ENCODE measurements at places on chromosomes 2 and 18. TPM values are rescaled to one million over a fixed set of nuclear protein-coding genes. Genes with fewer than 3 reads are reported as not detected.

Gene TUBB8B
- total RNA-seq, result 1.7 TPM

Gene NCKAP5
- total RNA-seq, result 8.8 TPM

Gene LYG2
- total RNA-seq, result not detected

Gene SCYGR4
- not detected for total RNA-seq

Gene SLC14A1
- total RNA-seq, result 3.4 TPM

Gene TPGS2
- total RNA-seq, result 171 TPM

Gene DCDC2C
- total RNA-seq, result not detected

Gene RUFY4
- total RNA-seq, result not detected

Gene AUP1
- total RNA-seq, result 124 TPM

Gene SP140L
- 11.5 TPM for total RNA-seq

Gene PROKR1
- not detected for total RNA-seq

Gene ALLC
- not detected for total RNA-seq

Gene KCNIP3
- total RNA-seq, result 27.5 TPM

Gene MYL1
- total RNA-seq, result not detected

Gene RAB3GAP1
- 44.9 TPM for total RNA-seq

Gene DPP4
- total RNA-seq, result 15.5 TPM

GRCh38 chr2:38505779-38506178, 96.9 kb downstream of the HNRNPLL start:
- no peaks in the 10 kb centered on the region for H3K27me3 ChIP-seq
- H3K36me3 ChIP-seq, result no peaks in the 10 kb centered on the region
- H3K27ac ChIP-seq, result peak overlapping the region; percentile 51
- peaks cover 23% of the 10 kb centered on the region for H3K4me1 ChIP-seq
- no peak overlapping the region for H3K4me3 ChIP-seq

- H3K27me3 ChIP-seq, result no peaks in the 10 kb centered on the region
- H3K36me3 ChIP-seq, result no peaks in the 10 kb centered on the region
- H3K4me1 ChIP-seq, result no peaks in the 10 kb centered on the region
- no peak overlapping the region for H3K27ac ChIP-seq
These were observed 1464.7 kb upstream of the ZEB2 start for GRCh38 chr2:145984580-145984979.

DNA sequence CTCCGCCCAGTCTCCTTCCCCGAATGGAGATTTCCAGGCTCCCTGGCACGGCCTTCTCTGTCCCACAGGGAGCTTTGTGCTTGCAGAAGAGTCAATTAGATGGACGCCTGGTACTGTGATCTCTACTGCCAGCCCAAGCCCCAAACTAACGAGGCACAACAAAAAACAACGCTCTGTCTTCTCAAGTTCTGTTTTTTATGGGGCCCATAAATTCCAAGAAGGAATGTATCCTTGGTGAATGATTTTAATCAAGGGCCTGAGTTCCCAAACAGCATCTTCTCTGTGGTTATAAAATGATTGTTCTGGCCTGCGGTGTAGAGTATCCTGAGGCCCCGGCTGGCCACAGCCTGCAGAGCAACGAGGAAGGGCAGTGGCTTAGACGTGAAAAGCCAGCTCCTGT, 219.5 kb downstream of the CLIP4 start:
- no peaks in the 10 kb centered on the region for H3K36me3 ChIP-seq
- H3K4me1 ChIP-seq, result no peaks in the 10 kb centered on the region
- H3K27me3 ChIP-seq, result no peaks in the 10 kb centered on the region
- DNase-seq, result no peak
- no peak overlapping the region for H3K4me3 ChIP-seq

GRCh38 chr2:3470166-3470651, 49.1 kb downstream of the ADI1 start:
- no peak for DNase-seq
- H3K4me3 ChIP-seq, result no peak overlapping the region
- H3K36me3 ChIP-seq, result peaks cover 33% of the 10 kb centered on the region
- peak overlapping the region; percentile 73 for H3K27ac ChIP-seq
- no peaks in the 10 kb centered on the region for H3K27me3 ChIP-seq

DNA sequence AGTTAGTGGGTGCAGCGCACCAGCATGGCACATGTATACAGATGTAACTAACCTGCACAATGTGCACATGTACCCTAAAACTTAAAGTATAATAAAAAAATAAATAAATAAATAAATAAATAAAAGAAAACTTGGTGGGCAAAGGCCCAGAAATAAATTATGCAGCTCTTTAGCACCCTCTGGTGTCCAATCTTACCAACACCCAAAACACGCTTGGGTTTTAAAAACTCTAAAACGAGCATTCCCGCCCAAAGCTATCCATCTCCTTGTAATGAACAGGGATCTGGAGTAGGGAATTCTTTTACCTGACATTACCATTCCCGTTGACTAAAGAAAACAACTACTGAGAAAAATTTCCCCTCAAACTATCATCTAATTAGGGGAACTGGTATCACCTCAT, 2005.9 kb upstream of the CELF4 start:
- no peak for DNase-seq
- H3K27me3 ChIP-seq, result no peaks in the 10 kb centered on the region

GRCh38 chr2:237198164-237198855, 112.6 kb downstream of the COPS8 start:
- peak overlapping the region; percentile 79 for H3K27ac ChIP-seq
- no peaks in the 10 kb centered on the region for H3K27me3 ChIP-seq
- H3K4me1 ChIP-seq, result peaks cover 34% of the 10 kb centered on the region

GRCh38 chr2:219087361-219087760, 26.6 kb upstream of the IHH start:
- H3K36me3 ChIP-seq, result no peaks in the 10 kb centered on the region
- H3K4me3 ChIP-seq, result no peak overlapping the region
- no peaks in the 10 kb centered on the region for H3K27me3 ChIP-seq
- peaks cover under 1% of the 10 kb centered on the region for H3K4me1 ChIP-seq
- no peak for DNase-seq

DNA sequence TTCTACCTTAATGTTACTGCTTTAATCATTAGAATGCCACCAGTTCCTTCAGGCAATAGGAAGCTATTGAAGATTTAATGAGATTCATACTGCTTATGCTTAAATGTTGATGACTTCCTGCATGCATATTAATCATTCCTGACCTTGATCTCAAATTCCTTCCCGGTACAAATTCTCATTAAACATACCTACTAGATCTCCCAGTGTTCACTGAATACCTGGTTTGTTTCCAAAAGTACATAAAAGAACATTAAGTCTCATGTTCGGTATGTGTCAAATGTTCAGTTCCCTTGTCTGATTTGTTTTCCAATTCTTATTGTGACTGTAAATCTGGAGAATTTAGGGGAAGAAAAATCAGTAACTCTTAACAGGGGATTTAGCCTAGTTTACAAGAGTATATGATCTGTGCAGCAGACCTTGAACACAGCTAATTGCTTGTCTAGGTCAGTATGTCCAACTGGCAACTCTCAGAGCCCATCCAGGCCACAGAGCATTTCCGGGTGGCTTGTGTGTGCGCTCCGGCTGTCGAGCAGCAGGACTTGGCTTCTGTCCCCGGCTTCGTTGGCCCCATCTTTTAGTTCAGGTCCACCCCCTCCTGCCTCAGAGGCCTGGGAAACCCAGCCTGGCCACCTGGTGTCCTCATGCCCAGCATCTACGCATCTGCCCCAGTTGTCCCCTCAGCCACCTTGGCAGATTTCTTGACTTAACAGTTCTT, 13.1 kb downstream of the METAP1D start:
- H3K27me3 ChIP-seq, result no peaks in the 10 kb centered on the region
- no peaks in the 10 kb centered on the region for H3K36me3 ChIP-seq
- no peak overlapping the region for H3K4me3 ChIP-seq
- no peak for DNase-seq

GRCh38 chr2:53353135-53354114, 414.2 kb upstream of the CHAC2 start:
- H3K4me3 ChIP-seq, result no peak overlapping the region
- no peak for DNase-seq
- no peak overlapping the region for H3K27ac ChIP-seq
- H3K4me1 ChIP-seq, result no peaks in the 10 kb centered on the region
- no peaks in the 10 kb centered on the region for H3K36me3 ChIP-seq

DNA sequence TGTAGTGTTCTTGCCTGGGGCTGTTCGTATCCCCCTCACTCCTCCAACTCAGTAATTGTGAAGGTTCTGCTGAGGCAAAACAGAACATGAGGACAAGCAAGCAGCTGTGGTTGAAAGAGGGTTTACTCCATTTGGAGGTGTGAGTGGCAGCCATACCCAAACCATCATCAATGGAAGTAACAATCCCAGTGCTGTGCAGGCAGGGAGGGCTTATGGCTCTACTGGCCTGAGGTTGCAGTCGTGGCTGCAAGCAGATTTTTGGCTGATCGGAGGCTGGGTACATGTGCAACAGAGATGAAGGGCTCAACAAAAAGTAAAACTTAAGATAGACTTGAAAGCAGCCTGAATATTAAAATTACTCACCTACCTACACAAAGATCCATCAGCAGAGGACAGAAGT, 13.2 kb downstream of the SRSF7 start:
- H3K36me3 ChIP-seq, result peaks cover 10% of the 10 kb centered on the region
- no peaks in the 10 kb centered on the region for H3K27me3 ChIP-seq
- H3K27ac ChIP-seq, result peak overlapping the region; percentile 61
- no peak overlapping the region for H3K4me3 ChIP-seq

- H3K27ac ChIP-seq, result no peak overlapping the region
- no peak for DNase-seq
- no peak overlapping the region for H3K4me3 ChIP-seq
- no peaks in the 10 kb centered on the region for H3K36me3 ChIP-seq
- H3K27me3 ChIP-seq, result no peaks in the 10 kb centered on the region
These were observed 62.6 kb downstream of the ARHGEF4 start for GRCh38 chr2:130899306-130899705.

GRCh38 chr18:35182151-35182550, 58.7 kb upstream of the ZNF397 start:
- no peak overlapping the region for H3K4me3 ChIP-seq
- no peaks in the 10 kb centered on the region for H3K4me1 ChIP-seq
- DNase-seq, result no peak
- H3K36me3 ChIP-seq, result no peaks in the 10 kb centered on the region

GRCh38 chr18:55318951-55319441, 269.0 kb downstream of the TCF4 start:
- DNase-seq, result no peak
- peaks cover 65% of the 10 kb centered on the region for H3K4me1 ChIP-seq
- no peaks in the 10 kb centered on the region for H3K27me3 ChIP-seq
- peak overlapping the region; percentile 97 for H3K27ac ChIP-seq
- H3K36me3 ChIP-seq, result no peaks in the 10 kb centered on the region

DNA sequence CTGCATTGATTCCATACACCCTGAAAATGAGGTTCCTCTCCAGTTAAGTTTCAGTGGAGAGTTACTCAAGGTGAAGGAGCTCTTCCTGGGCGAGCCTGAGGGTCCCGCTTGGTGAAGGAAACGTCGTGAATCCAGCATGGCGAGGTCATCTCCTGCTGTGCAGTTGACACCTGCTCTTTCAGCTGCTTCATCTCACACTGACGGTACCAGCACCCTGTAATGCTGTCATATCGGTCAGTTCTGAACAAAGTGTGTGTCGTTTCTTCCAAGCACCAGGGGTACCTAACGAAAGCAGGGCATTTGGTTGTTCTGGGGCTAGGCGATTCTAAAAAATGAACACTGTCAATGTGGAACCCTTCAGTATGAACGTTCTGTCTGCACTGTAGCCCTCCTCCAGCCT, 52.6 kb downstream of the ITGB1BP1 start:
- no peaks in the 10 kb centered on the region for H3K36me3 ChIP-seq
- H3K4me3 ChIP-seq, result no peak overlapping the region
- peaks cover 10% of the 10 kb centered on the region for H3K4me1 ChIP-seq
- H3K27ac ChIP-seq, result no peak overlapping the region
- no peaks in the 10 kb centered on the region for H3K27me3 ChIP-seq
- DNase-seq, result no peak

GRCh38 chr2:136727973-136728699, 37.2 kb upstream of the THSD7B start:
- H3K4me3 ChIP-seq, result no peak overlapping the region
- H3K36me3 ChIP-seq, result no peaks in the 10 kb centered on the region
- no peak overlapping the region for H3K27ac ChIP-seq
- no peaks in the 10 kb centered on the region for H3K27me3 ChIP-seq
- no peak for DNase-seq

GRCh38 chr2:183780072-183780471, 655.8 kb downstream of the NUP35 start:
- no peaks in the 10 kb centered on the region for H3K36me3 ChIP-seq
- no peak overlapping the region for H3K4me3 ChIP-seq
- H3K27me3 ChIP-seq, result no peaks in the 10 kb centered on the region
- no peaks in the 10 kb centered on the region for H3K4me1 ChIP-seq
- DNase-seq, result no peak

DNA sequence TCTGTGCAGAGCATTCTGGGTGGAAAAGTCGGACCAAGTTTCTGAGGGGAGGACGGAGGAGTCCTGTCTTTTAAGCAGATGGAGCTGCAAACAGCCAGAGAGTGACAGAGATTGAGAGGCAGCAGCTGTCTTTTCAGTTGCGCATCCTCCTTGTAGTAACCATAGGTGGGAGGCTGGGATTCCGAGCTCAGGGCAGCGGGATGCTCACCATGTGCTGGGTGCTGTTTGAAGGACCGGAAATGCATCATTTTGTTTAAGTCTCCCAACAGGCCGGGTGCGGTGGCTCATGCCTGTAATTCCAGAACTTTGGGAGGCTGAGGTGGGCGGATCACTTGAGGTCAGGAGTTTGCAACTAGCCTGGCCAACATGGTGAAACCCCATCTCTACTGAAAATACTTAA, 93.4 kb downstream of the AGAP1 start:
- H3K4me3 ChIP-seq, result no peak overlapping the region
- no peak overlapping the region for H3K27ac ChIP-seq
- H3K27me3 ChIP-seq, result no peaks in the 10 kb centered on the region
- no peak for DNase-seq
- H3K4me1 ChIP-seq, result peaks cover 11% of the 10 kb centered on the region

DNA sequence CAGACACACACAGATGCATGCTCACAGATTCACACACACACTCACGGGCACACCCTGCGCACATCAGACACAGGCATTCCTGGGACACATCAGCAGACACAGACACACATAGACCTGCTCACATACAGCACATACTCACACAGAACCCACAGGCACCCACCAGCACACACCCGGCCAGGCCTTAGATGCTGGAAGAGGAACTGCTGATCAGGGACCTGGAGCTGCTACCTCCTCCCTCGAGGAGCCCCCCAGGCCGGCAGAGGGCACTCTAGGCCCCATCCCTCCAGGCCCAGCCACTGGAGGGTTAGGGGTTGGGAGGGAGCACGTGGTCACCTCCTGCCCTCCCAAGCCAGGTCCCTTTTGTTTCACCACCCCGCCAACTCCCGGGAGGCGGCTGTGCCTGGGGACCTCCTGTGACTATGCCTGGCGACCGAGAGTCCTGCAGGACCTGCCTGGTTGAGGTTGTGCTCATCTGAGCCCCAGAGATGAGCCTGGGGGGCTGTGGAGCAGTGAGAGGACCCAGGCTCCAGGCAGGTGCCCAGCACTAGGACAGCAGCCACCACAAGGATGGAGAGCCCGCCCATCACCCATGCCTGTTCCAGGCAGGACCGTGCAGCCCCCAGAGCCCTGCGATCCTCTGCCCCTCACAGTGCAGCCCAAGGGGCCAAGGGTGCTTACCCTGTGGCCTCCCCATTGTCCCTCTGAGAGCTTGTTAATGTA, 21.0 kb upstream of the PTMA start:
- H3K27me3 ChIP-seq, result no peaks in the 10 kb centered on the region
- no peak for DNase-seq
- no peaks in the 10 kb centered on the region for H3K4me1 ChIP-seq
- H3K27ac ChIP-seq, result no peak overlapping the region

GRCh38 chr18:23330423-23330822, 122.7 kb upstream of the RIOK3 start:
- DNase-seq, result no peak
- no peaks in the 10 kb centered on the region for H3K27me3 ChIP-seq
- no peaks in the 10 kb centered on the region for H3K36me3 ChIP-seq
- H3K4me1 ChIP-seq, result no peaks in the 10 kb centered on the region
- H3K27ac ChIP-seq, result no peak overlapping the region

Data from vagina (tissue), 2 donors.